DND-41 (cell line): ENCODE measurements at places on chromosomes 16 and 17.

- peak; percentile 51 for DNase-seq
These were observed 25.9 kb downstream of the BRIP1 start for GRCh38 chr17:61837175-61838051.

- no peak for DNase-seq
These were observed 20.0 kb downstream of the MAP3K14 start for GRCh38 chr17:45296833-45297124.

- no peak for DNase-seq
These were observed 418.3 kb upstream of the SALL1 start for GRCh38 chr16:51569203-51569931.

DNA sequence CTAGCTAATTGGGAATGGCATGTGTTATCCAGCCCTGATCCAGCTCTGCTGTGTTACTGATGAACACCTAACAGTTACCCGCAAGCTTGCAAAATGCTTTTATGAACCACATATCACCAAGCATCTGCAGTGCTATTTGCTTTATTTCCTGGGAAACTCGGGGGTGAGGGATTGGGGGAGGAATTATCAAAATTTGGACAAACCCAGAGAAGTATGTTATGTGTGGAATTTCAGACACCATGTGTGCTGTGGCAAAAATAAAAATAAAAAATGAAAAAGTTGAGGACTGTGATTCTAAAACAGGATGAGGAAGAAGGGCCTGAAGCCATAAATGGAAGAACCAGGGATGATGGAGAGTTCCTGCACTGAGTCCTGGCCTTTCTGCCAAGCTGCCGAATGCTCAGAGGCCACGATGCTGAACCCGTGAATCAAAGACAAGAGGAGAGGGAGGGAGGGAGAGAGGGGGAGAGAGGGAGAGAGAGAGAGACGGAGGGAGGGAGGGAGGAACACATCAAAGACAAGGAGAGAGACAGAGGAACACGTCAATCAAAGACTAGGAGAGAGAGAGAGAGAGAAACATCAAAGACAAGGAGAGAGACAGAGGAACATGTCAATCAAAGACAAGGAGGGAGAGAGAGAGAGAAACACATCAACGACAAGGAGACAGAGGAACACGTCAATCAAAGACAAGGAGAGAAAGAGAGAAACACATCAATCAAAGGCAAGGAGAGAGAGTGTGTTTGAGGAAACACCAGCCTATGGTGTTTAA, 89.8 kb downstream of the MRM3 start:
- DNase-seq: peak; percentile 8

GRCh38 chr17:59694344-59694743, 12.9 kb downstream of the PTRH2 start:
- no peak for DNase-seq

DNA sequence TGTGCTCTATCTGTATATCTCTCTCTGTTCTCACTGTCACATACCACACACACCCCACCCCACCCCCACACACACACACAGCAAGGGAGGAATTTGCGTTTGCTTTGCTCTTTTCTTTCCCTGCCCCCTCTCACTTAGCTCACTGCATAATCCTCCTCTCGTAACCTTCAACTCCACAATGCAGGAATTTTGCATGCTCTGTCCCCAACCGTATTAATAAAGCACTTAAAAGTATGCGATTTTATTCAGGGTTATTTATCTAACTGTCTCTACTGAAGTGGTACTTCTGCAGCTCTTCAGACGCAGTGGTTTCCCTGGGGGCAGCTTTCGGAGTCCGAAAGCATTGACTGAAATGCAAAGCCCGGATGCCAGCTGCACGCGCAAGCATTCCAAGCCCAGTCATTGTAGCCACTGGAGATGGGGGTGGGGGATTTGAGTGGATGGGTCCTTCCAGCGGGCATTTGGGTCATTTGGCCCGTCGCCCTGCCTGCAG, 105.4 kb upstream of the RBFOX1 start:
- DNase-seq: no peak

GRCh38 chr16:30969246-30969842, 11.8 kb downstream of the SETD1A start:
- DNase-seq: no peak

DNA sequence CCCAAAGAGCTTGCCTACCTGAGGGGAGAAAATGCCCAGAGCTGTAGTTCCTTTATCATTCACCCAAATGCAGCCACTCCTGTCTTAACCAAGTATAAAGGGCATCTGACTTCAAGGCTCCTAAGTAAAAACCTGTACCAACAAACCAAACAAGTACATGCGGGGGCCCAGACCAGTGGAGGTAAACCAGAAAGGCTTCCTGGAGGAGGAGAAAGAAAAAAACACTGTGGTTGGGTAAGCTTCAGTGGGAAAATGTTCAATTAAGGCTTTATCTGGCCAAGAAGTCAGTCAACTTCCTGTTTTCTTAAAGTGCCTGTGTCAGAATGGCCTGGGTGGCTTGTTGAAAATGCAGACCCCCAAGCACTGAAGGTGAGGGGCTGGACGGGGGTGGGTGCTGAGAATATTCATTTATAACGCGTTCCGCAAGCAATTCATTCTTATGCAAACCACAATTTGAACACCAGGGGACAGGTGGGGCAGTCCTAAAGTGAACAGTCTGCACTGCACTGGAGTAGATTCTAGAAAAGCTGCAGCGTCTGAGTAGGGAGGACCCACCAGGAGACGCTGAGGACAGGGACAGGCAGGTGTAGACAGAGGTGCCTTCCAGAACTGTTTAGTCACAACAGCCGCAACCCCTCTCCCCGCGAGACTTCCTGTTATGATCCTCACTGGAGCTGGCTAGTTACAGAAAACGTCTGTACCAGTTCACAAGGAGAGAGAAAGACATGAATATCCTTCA, 467.1 kb downstream of the SOX9 start:
- peak; percentile 14 for DNase-seq

DNA sequence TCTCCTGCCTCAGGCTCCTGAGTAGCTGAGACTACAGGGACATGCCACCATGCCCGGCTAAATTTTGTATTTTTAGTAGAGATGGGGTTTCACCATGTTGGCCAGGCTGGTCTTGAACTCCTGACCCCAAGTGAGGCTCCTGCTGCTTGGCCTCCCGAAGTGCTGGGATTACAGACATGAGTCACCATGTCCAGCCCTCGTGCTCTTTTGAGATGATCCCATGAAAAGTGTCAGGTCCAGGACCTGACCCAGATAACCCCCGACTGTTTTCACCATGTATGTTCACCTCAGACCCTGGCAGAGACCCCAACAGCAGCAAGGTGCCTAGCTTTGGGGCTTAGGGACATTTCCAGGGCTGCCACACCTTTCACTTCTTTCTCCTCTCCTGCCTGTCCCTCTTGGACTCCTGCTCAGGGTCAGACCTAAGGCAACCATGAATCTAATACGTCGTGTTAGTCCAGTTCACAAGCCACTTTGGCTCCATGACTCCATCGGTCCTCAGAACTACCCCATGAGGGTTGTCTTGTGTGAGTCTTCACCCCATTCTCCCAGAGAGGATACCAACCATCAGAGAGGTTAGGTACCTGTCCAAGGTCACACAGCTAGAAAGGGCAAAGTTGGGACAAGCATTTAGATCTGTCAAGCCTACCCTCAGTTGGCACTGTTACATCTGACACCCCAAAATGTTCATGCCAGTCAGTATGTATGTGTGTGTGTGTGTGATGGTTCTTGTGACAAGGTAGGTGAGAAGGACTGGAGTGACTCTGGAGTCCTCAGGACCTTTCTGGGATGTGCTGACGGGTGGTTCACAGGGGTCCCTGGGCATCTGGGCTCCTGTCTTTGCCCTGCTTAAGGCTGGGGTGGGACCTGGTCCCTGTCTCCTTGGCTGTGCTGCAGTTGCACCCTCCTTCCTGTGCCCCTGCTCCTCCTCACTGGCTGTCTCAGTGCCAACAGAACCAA, 23.1 kb upstream of the MAP3K14 start:
- no peak for DNase-seq

DNA sequence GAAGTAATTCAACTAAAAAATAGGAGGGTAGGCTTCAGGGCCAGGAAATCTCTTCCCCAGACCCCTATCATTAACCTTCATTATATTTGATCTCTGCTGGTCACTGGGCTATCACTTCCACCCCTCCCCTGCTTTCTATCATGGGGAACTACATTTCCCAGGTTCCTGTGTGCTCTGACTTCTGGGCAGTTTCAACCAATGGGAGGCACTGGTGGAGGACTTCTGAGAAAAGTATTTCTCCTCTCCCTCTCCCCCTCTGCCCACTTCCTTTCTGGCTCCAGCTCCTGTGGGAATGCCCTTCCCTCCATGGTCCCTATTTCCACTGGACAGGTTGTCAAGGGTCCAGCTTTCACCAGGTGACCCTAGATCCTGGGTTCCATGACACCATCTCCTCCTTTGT, 364.4 kb downstream of the C16orf95 start:
- DNase-seq: no peak

DNA sequence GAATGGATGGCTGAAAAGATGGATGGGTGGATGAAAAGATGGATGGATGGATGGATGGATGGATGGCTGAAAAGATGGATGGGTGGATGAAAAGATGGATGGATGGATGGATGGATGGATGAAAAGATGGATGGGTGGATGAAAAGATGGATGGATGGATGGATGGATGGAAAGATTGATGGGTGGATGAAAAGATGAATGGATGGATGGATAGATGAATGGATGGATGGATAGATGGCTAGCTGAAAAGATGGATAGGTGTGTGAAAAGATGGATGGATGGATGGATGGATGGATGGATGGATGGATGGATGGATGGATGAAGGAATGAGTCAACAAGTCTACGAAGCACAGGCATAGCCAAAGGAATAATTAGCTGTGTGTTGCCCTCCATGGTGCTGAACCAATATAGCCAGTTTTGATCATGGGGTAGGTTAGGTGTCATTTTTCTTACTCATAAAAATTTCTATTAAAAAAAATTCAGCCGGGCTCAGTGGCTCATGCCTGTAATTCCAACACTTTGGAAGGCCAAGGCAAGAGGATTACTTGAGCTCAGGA, 41.1 kb downstream of the NLRC5 start:
- DNase-seq: no peak

DNA sequence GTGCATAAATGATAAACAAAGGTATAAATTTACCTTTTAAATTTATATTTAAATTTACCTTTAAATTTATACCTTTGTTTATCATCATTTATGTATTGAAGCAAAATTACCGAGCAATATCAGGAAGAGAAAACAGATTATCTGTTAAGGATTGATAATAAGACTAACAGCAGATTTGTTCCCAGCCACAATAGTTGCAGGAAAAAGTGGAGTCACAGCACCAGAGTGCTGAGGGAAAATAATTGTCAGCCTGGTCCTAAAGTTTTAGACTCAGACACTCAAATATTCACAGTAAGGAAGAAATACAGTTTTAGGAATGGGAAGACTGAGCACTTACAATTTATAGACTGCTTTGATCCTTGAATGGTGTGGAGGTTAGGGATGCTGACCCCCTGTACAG, 117.2 kb downstream of the MAP2K4 start:
- DNase-seq: no peak

GRCh38 chr17:35729405-35729833, 2.0 kb upstream of the RASL10B start:
- no peak for DNase-seq

DNA sequence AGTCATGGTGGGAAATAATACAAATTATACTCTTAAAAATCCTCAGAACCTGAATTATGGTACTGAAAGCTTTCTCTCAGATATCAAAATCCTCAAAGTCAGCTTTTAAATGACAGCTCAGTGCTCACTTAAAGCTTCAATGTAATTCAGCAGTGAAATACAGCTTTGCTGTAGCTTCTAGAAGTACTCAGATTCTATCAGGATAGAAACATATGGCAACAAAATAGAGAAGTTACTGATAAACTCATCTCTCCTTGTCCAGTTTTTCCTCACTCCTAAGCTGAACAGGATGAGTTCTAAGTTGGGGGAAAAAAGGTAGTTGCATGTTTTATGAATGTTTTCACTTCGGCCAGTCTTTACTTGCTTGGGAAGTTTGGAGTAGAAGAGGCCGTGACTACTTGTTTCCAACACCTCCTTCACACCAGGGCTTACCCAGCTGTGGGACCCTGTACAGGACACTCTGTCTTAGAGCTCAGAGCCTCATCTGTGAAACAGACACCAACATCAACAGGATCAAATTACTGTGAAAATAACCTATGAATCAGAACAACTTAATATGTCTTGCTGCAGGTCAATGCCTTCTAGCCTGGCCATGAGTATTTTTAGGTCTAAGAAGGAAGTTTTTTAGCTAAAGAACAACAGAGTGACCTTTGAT, 30.2 kb downstream of the OGFOD1 start:
- no peak for DNase-seq

DNA sequence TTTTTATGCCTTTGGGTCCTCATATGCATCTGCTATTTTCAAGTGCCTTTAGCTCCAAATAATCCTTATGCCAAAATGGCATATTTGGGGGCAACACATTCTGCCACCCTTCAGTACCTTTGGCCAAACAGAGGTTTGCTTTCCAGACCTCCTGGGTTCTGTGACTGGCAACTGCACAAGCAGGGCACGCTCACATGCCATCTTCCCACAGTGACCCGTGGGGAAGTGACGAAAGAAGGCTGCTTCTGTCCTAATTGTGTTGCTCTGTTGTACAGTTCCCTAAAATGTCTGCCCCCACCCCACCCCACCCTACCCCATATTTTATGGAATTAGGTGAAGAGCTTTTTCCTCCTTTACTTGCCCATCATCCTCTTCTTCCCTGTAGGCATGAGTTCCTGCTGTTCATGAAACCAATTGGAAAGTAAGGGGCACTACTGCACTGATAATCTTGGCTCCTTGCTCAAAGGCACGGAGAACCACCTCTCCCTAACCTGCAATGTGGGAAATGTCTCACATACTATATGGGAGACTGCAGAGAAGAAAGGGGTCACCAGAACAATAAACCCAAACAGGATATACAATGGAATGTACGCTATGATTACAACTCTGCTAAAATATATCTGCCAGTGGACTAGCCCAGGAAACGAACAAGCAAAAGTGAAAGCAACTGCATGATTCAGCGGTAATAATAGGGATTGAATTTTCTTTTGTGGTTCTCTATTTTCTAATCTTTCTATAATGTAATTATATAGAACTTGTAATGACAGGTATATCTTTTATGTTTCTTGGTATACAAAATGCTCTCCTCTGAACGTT, 3.3 kb upstream of the SLFN12L start:
- peak; percentile 61 for DNase-seq
